GM13976 (cell line): ENCODE measurements at places on chromosomes 7 and 10.

GRCh38 chr7:106813705-106814305, 51.3 kb upstream of the PIK3CG start:
- no peak for DNase-seq

DNA sequence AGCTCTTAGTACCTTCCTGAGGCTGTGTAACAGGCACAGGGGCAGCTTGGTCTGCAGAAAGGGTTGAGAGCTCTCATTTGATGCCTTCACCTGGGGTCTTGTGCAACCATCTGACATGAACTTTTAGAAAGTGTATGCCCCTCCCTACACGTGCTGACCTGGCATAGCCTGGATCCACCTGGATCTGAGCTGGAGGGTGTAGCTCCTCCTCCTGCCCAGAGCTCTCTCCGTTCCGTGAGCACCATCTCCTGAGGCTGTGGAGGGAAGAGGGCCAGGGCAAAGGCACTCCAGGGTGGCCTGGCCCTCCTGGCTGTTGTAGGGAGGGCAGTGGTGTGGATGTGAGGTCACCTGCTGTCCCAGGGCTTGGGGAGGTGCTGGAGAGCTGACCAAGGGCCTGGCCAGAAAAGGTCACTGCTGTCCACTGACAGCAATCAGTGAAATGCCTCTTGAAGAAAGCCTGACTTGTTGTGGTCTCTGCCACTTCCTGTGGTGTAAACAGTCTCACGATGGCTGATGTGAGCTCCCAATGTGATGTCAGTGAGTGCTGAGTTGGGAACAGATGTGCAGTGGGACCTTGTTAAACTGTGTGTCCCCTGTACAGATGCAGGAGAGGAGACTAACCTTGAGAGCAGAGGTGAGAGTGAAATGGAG, 23.0 kb downstream of the AMZ1 start:
- peak; percentile 64 for DNase-seq

DNA sequence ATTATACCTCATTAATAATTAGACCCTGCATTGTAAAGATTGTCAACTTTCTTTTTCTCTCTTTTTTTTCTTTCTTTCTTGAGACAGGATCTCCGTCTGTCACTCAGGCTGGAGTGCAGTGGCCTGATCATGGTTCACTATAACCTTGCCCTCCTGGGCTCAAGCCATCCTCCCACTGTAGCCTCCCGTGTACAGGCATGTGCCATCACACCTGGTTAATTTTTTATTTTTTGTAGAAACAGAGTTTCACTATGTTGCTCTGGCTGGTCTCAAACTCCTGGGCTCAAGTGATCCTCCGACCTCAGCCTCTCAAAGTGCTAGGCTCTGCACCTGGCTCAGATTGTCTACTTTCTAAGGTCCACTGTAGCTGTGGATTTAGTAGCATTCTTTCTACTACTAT, 50.7 kb downstream of the MDFIC start:
- DNase-seq = no peak

- no peak for DNase-seq
Observed at GRCh38 chr10:131075218-131075770, 236.2 kb downstream of the TCERG1L start.

DNA sequence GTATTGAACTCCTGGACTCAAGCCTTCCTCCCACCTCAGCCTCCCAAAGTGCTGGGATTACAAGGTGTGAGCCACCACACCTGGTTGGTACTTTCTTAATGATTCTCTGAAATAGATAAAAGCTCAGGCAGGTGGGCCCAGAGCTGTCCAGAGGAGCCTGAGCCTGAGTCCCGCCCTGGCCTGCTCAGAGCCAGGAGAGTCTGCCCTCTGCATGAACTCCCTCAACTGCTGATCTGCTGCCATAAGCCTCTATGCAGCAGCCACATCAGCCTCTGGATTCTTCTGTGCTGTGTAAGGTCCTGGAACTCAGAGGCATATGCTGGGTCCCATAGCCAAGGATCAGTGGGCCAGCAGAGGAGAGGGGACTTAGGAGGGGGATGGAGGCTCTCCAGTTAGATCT, 23.1 kb upstream of the DDIT4 start:
- DNase-seq = no peak

- no peak for DNase-seq
Observed at GRCh38 chr10:124663766-124664360, 80.3 kb downstream of the FAM53B start.

DNA sequence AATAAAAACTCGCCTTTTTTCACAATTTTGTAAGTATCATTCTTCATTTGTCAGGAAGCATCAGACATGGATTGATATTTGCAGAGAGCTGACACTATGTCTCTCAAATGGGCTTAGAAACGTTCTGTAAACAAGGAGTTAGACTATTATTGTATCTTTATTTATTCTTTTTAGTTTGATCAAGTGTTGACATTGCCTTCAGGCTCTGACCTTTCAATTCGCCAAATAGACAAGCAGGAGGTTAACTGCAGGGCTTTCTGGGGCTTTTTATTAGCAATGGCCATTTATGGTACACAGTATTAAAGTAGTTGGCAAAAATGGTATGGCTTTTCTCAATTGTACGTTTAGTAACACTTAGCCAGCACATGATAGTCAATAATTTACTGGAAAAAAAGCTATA, 221.7 kb downstream of the ZWINT start:
- DNase-seq = no peak

DNA sequence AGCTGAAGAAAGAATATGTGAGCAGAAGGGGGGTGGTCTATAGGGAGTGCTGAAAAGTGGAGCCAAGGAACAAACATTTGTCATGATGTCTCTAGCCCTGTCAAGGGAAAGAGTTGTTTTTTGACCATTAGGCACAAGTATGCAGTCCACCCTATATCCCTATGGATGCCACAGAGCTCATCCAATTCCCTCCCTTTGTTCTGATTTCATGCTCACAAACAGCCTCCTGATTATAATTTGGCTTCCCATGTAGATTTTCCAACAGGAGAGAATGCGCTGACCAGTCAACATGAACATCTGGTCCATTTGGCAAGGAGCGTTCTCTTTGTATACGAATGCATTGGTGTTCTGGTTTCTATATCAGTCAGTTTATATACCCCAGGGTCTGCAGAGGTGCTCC, 12.1 kb upstream of the CEP41 start:
- no peak for DNase-seq

GRCh38 chr10:31099094-31099493, 67.4 kb upstream of the ZNF438 start:
- no peak for DNase-seq

GRCh38 chr10:117734731-117735405, 192.3 kb downstream of the EMX2 start:
- DNase-seq = no peak

- no peak for DNase-seq
Observed at GRCh38 chr7:2002561-2003450, 229.9 kb downstream of the MAD1L1 start.

GRCh38 chr10:127984945-127985344, 78.0 kb downstream of the PTPRE start:
- DNase-seq = no peak

- DNase-seq = no peak
Observed at GRCh38 chr10:3166496-3167290, 5.9 kb downstream of the PITRM1 start.

DNA sequence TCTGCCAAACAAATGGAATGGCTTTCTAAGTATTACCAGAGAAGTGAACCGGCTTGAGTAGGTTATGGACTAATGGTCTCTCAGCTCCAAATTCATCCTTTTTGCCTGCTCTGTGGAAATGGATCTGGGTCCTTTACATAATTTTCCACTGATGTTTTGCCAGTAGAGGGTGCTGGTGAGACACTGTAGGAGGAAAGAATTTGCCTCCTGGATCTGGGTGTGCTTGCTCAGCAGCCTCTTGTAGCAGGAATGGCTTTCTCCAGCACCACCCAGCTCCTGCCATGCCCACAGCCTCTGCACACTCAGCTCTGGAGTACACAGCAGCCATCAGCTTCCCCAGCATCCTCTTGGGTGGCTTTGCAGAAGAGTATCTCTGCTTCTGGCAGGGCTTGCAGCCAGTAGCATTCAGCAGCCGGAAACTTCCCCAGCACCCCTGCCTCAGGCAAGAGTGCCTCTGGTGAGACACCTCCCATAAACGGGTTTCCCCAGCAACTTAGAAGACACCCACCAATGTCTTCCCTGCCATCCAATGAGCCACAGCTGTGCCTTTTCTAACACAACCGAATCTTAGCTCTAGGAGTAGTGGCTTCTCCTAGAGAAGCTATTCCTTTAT, 235.0 kb upstream of the PLPP4 start:
- DNase-seq = peak; percentile 49

DNA sequence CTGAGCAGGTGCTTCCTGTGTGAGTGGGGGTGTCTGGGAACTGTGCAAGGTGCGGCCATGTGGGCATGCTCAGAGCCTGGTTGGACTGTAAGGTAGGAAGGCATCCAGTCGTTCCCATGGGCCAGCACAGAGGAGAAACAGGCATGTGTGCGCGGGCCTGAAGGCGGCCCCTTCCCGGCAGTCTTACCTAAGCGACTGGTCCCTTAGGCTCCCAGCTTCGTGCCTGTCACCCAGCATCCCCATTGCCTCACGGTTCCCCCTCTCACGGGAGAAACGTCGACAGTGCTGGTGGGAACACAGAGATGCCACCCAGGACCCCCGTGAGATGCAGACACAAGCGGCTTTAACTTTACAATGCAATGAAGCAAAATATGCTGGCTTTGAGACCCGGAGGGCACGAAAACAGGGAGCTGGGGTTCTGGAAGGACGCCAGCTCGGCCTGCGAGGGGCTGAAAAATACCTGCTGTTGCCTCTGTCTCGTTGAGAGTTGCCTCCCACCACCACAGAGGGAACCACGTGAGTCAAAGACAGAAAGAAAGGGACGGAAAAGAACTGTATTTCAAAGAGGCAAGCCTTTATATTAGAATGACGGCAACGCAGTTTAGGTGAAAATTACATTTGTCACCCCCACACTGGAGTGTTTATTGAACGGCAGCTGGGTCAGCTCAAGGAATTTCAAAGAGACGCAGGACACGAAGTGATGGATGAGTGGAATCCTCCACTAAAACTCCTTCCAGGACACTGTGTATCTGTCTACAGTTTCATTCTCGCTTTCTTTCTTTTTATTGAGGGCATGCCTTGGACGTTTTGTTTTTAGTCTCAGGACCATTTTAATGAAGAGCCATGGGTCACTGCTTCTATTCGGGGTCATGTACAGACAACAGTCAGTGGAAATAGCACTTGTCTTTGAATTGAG, 128.4 kb downstream of the DNAJB6 start:
- DNase-seq = no peak

GRCh38 chr7:20402747-20403230, 72.1 kb downstream of the ITGB8 start:
- DNase-seq = no peak

- DNase-seq = no peak
Observed at GRCh38 chr7:77199013-77199966, at the start of gene FGL2. FGL2 (minus strand) TSS chr7:77199819; CDS start chr7:77199793, 26 bp downstream.

GRCh38 chr7:15594461-15594860, 32.6 kb upstream of the AGMO start:
- DNase-seq = no peak

DNA sequence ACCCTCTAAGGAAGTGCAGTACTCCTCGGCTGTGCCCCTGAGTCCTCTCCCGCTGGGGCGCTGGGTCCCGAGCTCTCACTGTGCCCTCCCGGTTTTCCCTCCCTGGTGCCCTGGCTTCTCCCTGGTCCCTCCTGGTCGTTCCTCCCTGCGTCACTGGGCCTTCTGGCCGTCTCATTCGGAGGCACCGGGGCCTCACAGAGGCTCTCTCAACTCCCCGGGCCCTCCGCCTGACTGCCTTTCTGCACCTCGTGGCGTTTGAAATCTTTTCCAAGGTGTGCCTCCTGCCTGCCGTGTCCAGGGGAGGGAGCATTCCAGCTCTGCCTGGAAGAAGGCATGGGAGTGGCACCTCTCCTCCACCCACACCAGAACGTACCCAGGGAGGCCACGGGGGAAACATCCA, 174.3 kb downstream of the TCERG1L start:
- DNase-seq = no peak

DNA sequence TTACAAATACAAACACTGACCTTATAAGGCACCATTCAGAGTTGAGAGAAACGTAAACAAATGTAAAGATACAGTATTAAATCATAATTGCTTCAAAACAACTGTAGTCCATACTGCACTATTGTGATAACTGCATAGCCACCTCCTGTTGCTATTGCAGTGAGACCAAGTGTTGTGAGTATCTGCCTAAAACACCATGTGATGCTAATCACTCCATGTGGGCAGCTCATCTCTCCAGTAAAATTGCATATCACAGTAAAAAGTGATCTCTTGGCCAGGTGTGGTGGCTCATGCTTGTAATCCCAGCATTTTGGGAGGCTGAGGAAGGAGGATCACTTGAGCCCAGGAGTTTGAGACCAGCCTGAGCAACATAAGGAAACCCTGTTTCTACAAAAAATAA, 26.8 kb upstream of the PRF1 start:
- no peak for DNase-seq

- no peak for DNase-seq
Observed at GRCh38 chr7:32574626-32575025, 79.3 kb downstream of the AVL9 start.

GRCh38 chr10:43160046-43160920, 22.0 kb downstream of the CSGALNACT2 start:
- DNase-seq = peak; percentile 20

- DNase-seq = no peak
Observed at GRCh38 chr7:126445991-126446390, 806.8 kb downstream of the GRM8 start.

DNA sequence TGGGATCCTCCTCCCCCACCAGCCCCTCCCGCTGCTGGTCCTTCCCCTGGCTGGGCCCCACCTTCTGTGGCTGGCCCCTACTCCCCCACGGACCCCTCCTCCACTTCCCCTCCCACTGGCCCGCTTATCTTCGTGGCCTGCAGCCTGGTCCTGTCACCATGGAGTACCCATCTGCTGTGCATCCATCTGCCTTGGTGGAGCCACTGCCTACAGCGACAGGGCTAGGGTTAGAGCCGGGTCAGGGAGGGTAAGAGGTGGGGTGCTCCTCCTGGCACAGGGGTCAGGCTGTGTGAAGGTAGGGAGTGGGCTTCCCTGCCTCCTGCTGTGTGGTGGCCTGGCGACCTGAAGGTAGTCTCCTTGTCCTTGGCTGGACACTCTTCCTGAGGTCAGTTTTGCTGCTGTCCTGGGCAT, 5.2 kb downstream of the ADCY1 start:
- DNase-seq = no peak

DNA sequence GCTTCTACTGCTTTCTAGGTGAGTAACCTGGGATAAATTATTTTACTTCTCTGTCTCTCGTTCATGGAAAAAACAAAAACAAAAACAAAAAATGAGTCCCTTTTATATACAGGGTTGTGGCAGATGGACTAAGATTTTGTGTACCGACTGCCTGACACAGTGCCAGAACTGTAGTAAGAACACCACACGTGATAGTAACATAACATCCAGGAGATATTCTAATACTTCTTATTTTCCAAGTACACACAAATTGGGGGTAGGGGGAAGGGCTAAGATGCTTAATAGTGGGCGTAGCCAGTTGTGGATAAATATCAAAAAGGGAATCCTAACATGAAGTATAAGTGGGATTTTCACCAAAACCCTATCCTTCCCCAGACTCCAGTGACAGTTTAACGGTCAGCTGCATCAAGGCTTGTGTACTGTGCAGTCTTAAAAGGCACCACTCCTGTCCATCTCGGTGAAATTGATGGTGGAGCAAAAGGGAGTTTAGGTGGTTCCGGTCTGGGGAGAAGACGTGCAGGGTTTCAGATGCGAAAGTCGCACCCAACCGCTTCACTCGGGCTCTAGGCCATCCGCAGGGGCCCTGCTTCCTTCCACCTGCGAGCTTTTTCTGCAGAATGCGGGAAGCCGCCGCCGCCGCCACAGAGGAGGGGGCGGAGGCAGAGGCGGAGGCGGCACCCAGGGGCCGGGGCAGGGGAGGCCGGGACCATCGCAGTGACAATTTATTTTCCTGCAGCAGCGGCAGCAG, at the start of gene STAMBPL1:
Gene STAMBPL1 (plus strand): TSS at position 712 of the 748 bp plus-strand sequence. CDS start 21,464 bp downstream, outside the sequence.
- no peak for DNase-seq

GRCh38 chr10:102800611-102801335, 36.4 kb downstream of the CYP17A1 start:
- no peak for DNase-seq
